Stimulated activated CD8-positive, alpha-beta memory T cell treated with anti-CD3 and anti-CD28 coated beads, Interleukin-4, amount 100 ng/mL, for 1 hour (primary cell): ENCODE measurements at places on chromosomes 3 and 15.

GRCh38 chr3:89113893-89114840 lies 6.7 kb downstream of the EPHA3 start:
- DNase-seq, result no peak

DNA sequence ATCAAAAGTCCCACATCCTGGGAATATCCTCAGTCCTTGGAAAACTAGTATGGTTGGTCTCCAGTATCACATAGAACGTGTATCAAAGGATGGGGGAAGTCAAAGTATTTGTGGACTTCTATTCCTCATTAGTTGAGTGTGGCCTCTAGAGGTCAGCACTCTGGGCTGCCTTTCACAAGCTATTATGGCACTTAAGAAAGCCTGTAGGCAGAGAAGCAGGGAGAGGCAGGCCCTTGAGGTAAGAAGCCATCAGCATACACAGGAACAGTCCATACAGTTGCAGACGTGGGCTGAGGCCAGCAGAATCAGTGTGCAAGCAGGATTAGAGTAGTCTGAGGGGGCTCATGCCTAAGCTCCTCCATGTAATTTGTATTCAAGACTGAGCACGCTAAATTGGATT lies 341.7 kb downstream of the CLSTN2 start:
- DNase-seq, result no peak

- DNase-seq, result no peak
These were observed 69.4 kb downstream of the STAG1 start for GRCh38 chr3:136682740-136683312.

- no peak for DNase-seq
These were observed 307.6 kb downstream of the ZBTB20 start for GRCh38 chr3:114839476-114839875.

DNA sequence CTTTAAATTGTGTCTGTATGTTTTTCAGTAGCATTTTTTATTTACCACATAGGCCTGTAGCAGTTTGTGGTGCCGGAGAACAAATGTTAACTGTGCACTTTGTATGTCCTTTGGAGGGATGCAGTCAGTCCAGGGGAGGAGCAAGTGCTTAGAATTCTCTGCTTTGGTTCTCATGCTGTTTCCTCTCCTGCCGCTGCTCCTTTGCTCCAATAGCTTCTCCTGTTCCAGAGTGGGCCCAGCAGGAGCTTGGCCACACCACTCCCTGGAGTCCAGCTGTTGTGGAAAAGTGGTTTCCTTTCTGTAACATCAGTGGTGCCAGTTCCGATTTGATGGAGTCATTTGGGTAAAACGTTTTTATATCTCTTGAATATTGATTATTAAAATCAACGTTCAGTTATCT lies 16.6 kb downstream of the TICRR start:
- DNase-seq, result no peak

- no peak for DNase-seq
These were observed 168.2 kb downstream of the KLF13 start for GRCh38 chr15:31494786-31495185.
